ENCODE measurements at places on chromosomes 4 and X. TPM values are rescaled to one million over a fixed set of nuclear protein-coding genes. Genes with fewer than 3 reads are reported as not detected.

The SPANXB1 gene
- not detected for total RNA-seq

GRCh38 chr4:97139791-97140190 lies 1003.5 kb downstream of the STPG2 start:
- no peak for ATAC-seq

GRCh38 chrX:71393919-71394318 lies 27.8 kb downstream of the TAF1 start:
- no peak for ATAC-seq

DNA sequence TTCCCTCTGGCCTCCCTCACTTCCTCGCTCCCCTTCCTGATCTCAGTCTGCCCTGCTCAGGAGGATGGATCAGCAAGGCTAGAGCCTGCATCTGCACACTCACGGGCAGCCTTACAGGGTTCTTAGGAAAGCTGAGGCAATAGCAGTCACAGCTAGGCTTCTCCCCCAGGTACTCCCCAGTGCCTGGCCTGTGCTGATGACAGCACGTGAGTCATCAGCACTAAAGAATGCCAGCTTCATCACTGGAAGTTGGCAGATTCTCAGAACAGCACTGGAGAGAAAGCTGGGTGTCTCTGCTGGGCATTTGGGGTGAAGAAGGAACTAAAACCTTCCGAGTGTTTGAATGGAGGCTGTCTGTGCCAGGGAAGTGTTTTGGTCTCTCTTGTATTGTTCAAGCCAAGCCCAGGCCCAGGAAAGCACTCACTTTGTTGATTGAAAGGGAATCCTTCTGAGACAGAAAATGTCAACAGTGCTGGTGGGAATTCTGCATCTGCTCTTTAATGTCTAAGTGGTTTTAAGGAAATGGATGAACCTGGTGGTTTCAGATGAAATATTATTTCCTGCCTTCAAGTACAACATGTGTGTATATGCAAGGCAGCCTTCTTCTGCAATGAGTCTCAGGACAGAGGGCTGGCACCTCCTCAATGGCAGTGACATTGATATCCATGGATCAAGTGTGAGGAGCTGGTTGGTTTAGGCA lies 73.0 kb upstream of the SCOC start:
- ATAC-seq, result peak; percentile 96

DNA sequence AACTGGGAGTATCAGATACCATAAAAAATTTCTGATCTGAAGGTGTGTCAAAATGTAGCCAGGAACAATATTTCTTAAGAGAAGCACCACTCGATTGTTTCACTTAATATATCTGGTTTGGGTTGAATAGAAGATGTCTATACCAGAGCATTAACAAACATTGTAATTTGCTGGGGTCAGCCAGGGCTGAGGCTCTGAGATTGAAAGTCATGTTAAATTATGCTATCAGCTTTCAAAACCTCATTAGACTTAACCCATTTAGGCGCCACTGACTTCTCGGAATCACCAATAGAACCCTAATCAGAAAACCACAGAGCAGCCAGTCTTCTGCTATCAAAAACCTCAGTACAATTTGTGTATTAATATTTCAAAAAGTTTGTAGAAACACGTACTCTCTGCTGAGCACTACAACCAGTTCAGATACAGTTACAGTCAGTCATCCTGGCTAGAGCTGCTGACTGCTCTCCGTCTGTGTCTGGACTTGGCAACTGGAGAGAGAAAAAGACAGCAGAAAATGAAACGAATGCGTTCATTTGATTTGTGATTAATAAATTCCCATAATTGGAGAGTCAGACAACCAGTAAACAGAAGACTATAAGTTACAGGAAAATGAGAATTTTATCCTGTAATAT lies 848.6 kb upstream of the PABPC4L start:
- ATAC-seq, result no peak
